ENCODE measurements at places on chromosomes 3 and 15.

- DNase-seq, result no peak
These were observed 10.1 kb downstream of the ARL14 start for GRCh38 chr3:160686955-160687535.

GRCh38 chr15:90031231-90031791 lies 30.2 kb downstream of the ZNF710 start:
- DNase-seq, result no peak

DNA sequence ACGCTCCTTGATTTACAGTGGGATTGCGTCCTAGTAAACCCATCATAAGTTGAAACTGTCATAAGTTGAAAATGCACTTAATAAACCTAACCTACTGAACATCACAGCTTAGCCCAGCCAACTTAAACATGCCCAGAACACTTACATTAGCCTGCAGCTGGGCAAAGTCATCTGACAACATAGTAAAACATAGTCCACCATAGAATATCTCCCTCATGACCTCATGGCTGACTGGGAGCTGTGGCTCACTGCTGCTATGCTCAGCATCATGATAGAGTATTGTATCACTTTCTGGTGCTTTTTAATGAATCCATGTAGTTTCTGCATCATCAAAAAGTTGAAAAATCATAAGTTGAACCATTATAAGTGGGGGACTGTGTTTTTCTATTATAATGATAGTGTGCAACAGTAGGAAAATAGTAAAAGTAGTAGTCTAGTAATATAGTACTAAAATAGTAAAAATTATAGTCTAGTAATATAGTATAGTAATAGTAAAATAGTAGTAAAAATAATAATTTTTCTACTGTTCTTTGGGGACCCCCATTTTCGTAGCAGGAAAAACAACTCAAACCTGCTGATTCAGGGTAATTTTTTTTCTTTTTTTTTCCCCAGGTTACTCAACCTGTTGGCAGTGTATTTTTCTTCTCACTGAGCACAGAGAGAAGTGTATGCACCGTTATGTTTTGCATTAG lies 233.5 kb downstream of the MYRIP start:
- DNase-seq, result no peak

- DNase-seq, result no peak
These were observed 36.5 kb upstream of the CBLB start for GRCh38 chr3:105905328-105905727.

DNA sequence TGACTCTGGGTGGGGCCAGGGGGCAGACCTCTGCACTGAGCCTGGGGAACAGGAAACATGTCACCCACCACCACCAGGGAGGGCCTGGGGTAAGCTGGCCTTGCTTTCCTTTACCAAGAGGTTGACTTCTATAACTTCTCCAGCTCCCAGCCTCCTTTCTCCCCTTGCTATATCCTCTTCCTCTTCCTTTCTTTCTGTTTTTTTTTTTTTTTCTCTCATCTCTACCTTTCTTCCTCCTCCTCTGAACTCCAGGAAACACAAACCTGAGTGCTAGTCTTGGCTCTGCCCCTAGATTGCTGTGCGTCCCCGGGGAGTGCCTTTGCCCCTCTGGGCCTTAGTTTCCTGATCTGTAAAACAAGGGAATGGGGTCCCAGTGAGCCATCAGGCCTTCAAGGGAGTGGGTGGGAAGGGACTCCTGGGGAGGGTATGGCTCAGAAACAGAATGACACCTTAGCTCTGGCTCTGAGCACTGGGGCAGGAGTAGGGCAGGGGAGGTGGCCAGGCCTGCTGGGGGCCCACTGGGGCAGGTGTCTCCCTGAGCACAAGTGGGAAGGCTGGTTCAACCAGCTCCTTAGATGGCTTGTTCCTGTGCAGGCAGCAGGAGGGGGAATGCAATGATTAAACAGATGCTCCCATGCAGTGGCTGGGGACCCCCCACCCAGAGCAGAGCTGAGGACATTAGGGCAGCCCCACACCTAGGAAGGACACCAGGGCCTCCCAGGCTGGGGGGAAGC lies 4.3 kb downstream of the SNX33 start:
- no peak for DNase-seq

GRCh38 chr3:73508330-73508954 lies 116.3 kb downstream of the PDZRN3 start:
- DNase-seq, result no peak

DNA sequence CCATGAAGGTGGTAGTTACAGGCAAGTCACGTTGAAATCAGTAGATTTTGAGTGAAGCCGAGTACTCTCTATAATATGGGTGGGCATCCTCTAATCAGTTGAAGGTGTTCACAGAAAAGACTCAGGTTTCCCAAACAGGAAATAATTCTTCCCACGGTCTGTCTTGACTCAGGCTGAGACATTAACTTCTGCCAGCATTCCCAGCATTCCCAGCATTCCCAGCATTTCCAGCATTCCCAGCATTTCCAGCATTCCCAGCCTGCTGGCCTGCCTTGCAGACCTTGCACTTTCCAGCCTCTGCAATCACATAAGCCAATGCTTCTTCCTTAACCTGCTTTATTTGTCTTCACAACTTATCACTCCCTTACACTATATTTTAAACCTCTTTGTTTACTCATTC lies 542.3 kb upstream of the ROBO2 start:
- no peak for DNase-seq

DNA sequence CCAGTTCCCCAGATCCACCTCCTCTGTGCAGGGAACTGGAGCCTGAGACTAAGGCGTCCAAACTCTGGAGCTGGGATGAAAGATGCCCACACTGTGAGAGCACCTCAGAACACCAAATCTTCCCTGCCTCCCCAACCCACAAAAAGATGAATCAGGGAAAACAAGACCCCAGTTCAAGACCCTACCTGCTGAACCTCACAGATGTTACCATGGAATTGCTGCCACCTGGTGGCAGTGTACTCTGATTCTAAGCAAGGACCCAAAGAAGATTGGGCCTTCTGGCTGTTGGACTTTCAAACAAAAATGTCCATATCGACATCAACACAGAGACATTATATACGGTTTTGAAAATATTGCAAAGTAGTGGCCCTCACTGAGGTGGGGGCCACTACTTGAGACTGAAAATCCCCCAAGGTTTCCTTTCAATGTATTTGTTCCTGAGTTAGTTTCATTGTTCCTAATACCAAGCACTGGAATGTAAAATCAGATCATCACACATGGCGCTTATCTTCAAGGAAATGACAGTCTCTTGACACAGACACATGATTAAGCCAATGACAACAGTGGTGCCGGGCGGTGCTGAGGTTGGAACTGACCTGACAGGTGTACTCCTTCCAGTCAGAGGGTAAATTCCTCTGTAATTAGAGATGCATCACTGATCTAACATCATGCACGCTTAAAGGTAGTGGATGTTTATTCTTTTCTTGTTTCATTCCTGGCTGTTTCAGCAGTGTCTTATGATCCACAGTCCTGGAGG lies 67.6 kb downstream of the SLC6A11 start:
- no peak for DNase-seq

GRCh38 chr15:26129852-26130251 lies 266.7 kb upstream of the ATP10A start:
- DNase-seq, result no peak

GRCh38 chr3:174169736-174170135 lies 689.4 kb upstream of the NAALADL2 start:
- DNase-seq, result no peak

GRCh38 chr15:41285285-41285684 lies 47.1 kb downstream of the OIP5 start:
- no peak for DNase-seq

DNA sequence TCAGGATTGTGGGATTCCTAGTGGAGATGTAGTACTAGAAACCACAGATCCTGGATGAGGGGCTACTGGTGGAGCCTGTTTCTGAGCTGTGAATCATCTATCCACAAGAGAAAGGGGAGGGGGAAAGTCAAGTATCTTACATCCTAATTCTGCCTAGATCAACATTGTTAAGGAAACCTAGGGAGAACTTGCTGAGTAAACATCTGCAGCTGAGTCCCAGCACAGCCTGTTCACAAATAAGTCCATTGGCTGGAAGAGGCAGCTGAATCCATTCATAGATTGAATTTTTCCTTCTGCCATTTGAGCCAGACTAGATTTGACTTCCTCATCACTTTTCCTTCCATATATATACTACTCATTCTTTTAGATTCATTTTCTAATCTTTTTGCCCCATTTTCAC lies 460.5 kb downstream of the TUSC7 start:
- DNase-seq, result no peak

DNA sequence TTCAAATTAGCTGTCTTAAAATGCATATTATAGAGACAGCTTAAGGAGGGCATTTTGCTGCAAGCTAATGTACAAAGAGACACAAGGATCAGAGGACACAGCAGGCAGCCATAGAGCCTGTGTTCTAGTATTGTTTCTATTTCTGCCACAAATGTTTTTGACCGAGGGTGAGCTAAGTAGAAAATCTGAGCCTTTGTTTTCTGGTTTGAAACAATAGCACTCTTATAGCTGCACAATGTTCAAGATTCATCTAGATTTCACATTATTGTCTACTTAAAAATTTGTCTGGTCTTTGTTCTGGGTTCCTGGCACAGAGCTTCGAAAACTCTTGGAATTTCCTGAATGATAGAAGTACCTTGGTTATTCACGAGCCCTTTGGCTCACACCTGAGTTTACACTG lies 40.0 kb upstream of the TUSC7 start:
- no peak for DNase-seq

- no peak for DNase-seq
These were observed 52.6 kb downstream of the CNTN3 start for GRCh38 chr3:74561881-74562280.

DNA sequence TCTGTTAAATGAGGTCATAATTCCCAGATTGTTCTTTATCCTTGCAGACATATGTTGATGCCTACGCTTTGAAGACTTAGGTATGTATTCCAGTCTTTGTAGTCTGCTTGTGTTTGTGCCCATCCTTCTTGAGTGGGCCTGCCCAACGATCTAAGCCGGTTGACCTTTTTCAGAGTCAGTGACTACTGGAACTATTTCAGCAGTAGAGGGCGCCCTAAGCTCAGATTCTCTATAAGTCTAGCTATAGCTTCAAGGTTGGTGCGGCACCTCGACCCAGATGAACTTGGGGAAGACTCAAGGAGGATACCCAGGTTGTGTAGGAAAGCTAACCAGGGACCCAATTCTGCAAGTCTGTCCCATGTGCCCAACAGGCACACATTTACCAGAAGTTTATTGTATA lies 228.8 kb upstream of the PPP2R3A start:
- no peak for DNase-seq

- DNase-seq, result peak; percentile 46
These were observed 7.4 kb upstream of the PSMD6 start for GRCh38 chr3:64030741-64031140.

- DNase-seq, result no peak
These were observed 34.4 kb upstream of the PRICKLE2 start for GRCh38 chr3:64259636-64260035.

GRCh38 chr15:37097144-37097919 lies 3.0 kb downstream of the MEIS2 start:
- DNase-seq, result no peak

GRCh38 chr3:51945031-51945840 lies 3.1 kb downstream of the PARP3 start:
- DNase-seq, result no peak

DNA sequence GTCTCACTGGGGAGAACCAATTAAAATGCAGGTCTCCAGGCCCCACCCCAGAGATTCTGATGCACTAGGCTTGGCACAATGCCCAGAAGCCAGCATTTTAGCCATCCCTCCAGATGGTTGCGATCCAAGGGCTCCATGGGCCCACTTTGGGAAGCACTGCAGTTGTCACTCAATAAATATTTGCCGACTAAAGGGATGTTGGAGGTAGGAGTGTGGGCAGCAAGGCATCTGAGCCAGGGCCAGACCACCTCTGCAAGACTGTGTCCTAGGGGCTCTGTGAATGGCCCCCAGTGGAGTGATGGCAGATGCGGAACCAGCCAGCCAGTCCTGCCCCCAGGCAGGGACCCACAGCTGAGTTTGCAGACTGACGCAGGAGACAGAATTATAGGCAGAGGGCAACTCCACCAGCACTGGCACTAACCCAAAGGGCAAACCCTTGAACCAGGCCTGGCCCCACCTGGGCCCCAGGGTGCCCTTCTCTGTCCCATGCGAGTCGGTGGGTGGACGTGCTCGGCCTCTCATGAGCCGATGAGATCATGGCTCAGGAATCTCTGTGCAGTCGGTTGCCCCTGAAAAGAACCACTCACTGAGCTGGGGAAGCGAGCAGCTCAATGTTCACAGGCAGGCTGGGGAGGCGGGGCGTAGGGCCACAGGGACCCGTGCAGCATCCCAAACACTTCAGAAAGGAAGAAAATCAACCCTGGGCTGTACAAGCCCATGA lies 49.7 kb downstream of the SEMA5B start:
- no peak for DNase-seq

DNA sequence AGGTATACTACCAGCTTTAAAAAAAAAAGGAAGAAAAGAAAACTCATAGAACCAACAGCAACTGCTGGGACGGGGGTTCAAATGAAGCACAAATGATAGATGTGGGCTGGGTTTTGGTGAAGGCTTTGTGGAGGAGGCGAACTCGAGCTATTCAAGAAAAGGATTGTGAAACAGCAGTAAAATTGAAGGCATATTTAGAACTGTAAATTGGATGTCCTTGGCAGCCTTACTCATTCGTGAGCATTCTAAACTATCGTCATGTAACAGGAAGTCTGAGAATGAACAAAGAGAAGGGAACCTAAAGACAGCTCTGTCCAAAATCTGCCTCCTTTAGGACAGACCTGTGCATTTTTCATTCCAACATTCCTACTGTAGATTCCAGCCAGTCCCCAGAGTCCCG lies 97.8 kb downstream of the LARS2 start:
- DNase-seq, result no peak

- no peak for DNase-seq
These were observed 157.9 kb upstream of the TSPAN3 start for GRCh38 chr15:77228828-77229227.

DNA sequence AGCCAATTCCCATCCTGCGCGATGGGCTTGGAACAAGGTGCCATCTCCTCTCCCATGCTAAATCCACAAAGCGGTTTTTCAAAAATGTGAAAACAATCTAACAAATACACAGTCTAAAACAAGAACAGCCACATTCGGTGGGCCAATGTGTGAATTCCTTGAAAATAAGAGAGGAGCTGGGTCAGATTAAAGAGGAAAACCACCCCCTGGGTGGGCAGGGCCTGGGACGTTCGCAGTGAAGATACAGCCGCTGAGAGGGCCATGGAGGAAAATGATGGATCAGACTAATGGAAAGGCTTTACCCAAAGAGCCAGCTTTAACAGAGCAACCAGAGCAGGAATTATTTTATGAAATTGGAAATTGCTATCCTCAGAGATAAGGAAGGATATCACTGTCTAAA lies 27.4 kb downstream of the PRR20G start:
- no peak for DNase-seq

Data from stimulated activated CD8-positive, alpha-beta memory T cell treated with anti-CD3 and anti-CD28 coated beads, Interleukin-15, amount 100 ng/mL, for 4 hours (primary cell).